ENCODE measurements at places on chromosomes 11 and 22.

GRCh38 chr11:117431436-117431835, 103.8 kb downstream of the CEP164 start:
- DNase-seq, result no peak

DNA sequence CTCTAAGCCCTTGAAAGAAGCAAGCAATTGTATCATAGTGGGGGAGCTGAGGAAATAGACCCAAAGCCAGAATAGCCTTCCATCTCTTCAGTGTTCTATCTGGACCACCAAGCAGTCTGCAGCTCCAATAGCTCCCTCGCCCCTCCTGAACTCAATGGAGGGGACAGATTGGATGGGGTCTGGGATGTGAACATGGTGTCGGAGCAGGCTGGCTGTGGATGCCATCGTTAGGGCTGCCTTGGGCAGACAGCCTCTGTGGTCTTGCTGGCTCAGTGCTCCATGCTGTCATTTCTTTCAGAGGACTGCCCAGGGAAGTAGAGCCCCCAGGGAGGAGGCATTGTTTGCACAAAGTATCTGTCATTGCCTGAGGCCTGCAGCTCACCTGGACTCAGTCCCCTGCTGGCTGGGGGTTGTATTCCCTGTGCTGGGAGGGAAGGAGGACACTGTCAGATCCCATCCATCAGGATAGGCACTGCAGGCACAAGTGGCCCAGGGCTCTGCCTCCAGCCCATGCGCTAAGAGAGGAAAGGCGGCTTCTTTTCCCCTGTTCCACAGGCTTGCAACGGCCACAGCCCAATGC, 537.7 kb downstream of the BUD13 start:
- DNase-seq, result no peak

- DNase-seq, result no peak
Observed at GRCh38 chr22:46797355-46797754, 34.9 kb downstream of the TBC1D22A start.

GRCh38 chr11:10727146-10727851, 23.7 kb upstream of the CTR9 start:
- DNase-seq, result no peak

GRCh38 chr11:65634905-65635731, 2.8 kb upstream of the SIPA1 start:
- DNase-seq, result no peak

GRCh38 chr11:47854667-47855066, 6.5 kb upstream of the NUP160 start:
- DNase-seq, result no peak

- DNase-seq, result no peak
Observed at GRCh38 chr22:17786435-17787161, 12.3 kb upstream of the BID start.

- no peak for DNase-seq
Observed at GRCh38 chr11:57406337-57406904, 16.0 kb upstream of the PRG2 start.

GRCh38 chr11:115297330-115297729, 206.9 kb downstream of the CADM1 start:
- no peak for DNase-seq

GRCh38 chr11:108543316-108543964, 45.3 kb upstream of the POGLUT3 start:
- DNase-seq, result no peak

- DNase-seq, result no peak
Observed at GRCh38 chr22:37808294-37808657, 542 bp downstream of the GCAT start.

DNA sequence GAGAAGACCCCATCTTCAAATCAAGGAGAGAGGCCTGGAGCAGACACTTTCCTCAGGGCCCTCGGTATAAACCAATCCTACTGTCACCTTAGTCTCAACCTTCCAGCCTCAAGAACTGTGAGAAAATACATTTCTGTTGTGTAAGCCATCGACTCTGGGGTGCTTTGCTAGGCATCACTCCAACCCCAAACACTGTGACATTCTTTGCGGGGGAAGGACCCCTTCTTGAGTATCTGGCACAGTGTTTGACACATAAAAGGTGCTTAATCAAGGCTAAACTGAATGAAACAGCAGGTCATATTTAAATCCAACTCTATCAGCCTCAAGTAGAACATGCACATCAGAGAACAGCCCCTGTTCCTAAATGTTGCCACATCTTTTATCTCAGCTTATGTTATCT, 558.1 kb downstream of the INSC start:
- DNase-seq, result no peak

DNA sequence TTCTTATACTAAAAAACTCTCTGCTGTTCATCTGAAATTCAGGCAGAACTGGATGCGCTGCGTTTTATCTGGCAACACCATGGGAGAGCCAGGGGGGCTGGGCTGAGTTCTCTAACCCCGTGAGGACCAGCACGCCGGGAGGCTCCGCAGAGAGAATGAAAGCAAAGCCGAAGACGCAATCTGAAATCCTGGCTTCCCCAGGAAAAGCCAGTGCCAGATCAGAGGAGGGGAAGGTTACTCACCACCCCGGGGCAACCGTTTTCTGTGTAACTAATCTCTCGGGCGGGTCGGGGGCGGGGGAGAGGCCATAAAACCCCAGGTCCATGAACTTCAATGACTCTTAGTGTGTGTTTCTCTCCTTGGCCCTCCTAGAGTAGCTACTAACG, 99.4 kb downstream of the SHANK2 start:
- DNase-seq, result no peak

GRCh38 chr11:76288166-76288980, 82.1 kb upstream of the WNT11 start:
- peak; percentile 28 for DNase-seq

DNA sequence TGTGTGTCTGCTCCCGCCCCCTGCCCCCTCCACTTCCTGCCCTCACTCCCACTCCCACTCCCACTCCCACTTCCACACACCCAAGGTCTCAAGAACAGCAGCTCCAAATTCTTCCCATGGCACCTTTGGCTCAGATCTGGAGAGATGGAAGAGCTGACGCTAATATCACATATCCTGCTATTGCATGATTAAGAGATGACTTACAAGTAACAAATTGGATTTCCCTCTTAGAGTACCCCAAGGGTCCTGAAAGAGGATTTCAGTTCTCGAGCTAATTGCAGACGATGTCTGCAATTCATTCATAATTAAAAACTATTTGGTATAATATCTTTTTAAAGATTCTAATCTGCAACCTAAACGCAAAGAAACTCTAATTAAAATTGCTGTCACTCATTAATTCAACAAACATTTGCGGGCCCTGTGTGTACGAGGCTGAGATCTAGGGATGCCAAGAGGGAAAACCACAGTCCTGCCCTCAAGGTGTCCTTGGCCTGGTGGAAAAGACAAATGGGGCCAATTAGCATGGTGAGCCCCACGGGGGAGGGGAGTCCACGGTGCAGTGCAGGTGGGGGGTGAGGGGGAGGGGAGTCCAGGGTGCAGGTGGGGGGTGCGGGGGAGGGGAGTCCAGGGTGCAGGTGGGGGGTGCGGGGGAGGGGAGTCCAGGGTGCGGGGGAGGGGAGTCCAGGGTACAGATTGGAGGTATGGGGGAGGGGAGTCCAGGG, 50.3 kb downstream of the CELSR1 start:
- DNase-seq, result no peak

DNA sequence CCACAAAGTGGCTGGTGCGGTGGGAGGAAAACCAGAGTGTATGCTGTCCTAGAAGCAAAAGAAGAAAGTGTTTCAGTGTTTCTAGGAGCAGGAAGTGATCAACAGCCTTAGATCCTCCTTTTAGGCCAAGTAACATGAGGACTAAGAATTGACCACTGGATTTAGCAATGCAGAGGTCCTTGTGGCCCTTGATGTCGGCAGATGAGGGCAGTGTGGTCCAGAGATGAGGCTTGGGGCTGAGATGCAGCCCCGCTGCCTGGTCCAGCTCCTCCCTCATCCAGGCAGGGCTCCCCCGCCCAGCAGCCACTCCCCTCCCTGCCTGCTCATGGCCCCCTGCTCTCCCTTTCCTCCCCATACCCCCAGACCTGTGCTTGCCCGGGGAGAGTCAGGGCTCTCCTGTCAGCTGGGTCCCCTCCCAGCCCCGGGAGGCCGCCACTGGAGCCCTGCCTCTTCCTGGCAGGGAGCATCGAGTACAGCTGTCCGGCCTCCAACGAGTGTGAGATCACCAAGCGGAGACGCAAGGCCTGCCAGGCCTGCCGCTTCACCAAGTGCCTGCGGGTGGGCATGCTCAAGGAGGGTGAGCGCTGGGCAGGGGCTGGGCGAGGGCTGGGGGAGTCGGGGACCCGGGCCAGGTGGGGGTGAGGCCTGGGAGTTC, 3.7 kb downstream of the TRMT112 start:
- no peak for DNase-seq

- DNase-seq, result no peak
Observed at GRCh38 chr22:33962409-33962808, 42.1 kb upstream of the LARGE1 start.

- no peak for DNase-seq
Observed at GRCh38 chr22:50714150-50714549, 23.9 kb upstream of the ACR start.

DNA sequence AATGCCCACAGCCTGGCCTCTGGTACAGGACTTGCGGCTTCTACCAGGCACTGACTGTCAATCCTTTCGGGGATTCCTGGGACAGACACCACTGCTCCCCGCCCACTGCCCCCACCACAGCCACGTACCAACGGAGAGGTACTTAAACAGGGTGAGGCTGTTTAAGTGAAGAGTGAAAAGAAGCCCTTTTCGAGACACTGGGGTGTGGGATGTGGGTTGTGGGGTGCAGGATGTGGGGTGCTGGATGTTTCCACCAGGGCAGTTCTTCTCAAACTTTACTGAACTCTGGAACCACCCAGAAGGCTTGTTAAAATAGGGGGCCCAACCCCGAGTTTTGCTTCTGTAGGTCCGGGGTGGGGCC, 34.2 kb upstream of the PRR5 start:
- DNase-seq, result peak; percentile 61

DNA sequence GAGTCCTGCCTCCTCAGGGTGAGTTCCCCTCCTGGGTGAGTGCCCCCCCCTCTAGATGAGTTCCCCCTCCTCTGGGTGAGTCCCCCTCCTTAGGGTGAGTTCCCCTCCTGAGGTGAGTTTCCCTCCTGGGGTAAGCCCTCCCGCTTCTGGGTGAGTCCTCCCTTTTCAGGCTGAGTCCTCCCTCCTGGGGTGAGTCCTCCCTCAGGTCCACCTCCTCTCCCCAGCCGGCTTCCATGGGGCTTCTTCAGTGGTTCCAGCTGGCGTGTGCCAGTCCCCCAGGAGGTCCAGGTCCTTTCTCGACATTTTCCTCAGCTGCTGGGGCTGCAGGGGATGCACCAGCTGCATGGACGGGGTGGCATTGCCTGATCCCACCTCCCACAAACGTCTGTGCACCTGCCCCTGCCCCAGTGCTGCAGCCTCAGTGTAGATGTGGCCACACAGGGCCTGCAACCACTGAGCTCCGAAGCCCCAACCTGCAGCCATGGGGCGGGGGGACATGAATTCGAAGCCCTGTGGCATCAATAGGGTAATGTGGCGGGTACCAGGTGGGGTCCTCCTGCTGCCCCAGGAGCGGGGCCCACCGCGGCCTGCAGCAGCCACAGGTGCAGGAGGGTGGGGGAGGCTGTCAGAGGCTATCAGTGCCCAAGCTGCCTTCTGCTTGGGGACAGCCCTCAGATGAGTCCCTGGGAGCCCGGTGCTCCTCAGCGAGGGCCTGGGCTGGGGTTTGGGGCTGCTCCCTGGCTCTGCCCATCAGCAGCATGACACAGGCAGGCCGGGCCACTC, 101.3 kb upstream of the FGF3 start:
- DNase-seq, result peak; percentile 15

- no peak for DNase-seq
Observed at GRCh38 chr22:23574371-23574811, 5.7 kb downstream of the IGLL1 start.

- DNase-seq, result no peak
Observed at GRCh38 chr22:25833676-25834075, 91.7 kb downstream of the MYO18B start.

GRCh38 chr22:37491106-37491505, 4.9 kb upstream of the MFNG start:
- DNase-seq, result no peak

- DNase-seq, result no peak
Observed at GRCh38 chr11:101721270-101721669, 137.5 kb upstream of the TRPC6 start.

- peak; percentile 79 for DNase-seq
Observed at GRCh38 chr22:24805790-24806662, at the start of gene SGSM1. Gene SGSM1 (plus strand): TSS chr22:24806211. CDS start chr22:24806326, 115 bp downstream.
